ENCODE measurements at places on chromosomes 1 and 21.
A peak's percentile ranks its signal among the peaks of the same experiment; 100 is the strongest.

GRCh38 chr21:44394733-44395132 is 41.3 kb downstream of the TRPM2 start:
- no peak for DNase-seq

DNA sequence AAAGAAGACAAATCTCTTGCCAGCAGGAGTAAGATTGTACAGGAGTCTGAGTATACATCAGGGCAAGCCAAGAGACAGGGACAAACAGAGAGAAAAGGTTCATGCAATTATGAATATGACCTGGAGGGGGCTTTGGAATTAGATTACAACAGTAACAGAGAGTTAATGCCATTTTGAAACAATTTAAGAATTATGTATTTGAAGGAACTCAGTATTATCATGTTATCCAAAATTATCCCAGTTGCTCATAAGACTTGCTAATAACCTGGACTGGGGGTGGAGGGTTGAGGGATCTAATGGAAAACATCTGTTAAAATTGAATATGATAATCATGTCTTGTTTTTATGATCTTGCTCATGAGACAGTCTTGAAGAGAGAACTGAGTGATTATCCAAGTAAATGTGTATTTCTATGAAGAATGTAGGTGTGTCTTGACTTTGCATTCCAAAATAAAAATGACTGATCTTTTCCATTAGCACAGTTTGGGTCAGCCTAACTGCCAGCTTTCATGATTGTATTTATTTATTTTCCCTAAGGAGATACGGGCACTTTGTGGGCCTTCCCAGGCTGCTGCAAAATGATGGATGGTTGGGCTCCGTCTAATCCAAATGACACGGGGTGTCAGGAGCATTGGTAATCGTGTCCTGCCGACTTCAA is 117.7 kb downstream of the ERG start:
- no peak for DNase-seq

- peak; percentile 57 for DNase-seq
Measured at GRCh38 chr1:153352523-153352922, 3.9 kb upstream of the PGLYRP4 start.

DNA sequence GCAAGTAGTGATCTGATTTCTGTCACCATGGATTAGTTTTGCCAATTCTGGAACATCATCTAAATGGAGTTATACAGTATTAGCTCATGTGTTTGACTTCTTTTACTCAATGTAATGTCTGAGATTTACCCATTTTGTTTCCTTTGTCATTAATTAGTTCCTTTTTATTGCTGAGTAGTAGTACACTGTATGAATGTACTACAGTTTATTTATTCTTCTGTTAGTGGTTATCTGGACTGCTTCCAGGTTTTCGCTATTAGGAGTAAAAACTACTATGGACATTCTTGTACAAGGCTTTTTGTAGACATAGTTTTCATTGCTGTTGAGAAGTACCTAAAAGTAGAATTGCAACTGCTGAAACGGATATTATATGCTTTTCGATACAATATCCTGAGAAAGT is 14.1 kb downstream of the SUCO start:
- no peak for DNase-seq

DNA sequence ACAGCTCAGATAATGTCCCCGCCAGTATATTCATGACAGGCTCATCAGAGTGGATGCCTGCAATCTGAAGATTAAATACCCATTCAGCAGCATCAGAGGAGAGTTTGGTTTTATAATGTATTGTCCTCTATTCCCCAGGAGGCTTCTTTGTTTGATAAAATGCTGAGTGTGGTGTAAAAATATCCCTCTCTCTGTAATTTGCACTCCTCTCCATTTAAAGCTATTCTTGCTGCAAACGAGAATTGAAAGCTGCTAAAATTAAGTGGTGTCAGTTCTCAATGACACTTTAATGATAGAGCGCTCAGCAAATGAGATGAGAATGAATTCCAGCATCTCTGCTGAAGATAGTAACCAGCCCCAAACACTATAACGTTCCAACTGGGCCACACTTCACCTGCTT is 205.7 kb upstream of the RRP15 start:
- peak; percentile 14 for DNase-seq

GRCh38 chr1:74197657-74198552 is at the start of the genes FPGT and LRRIQ3:
Gene FPGT, plus strand, starts transcription at chr1:74198242. Its CDS starts 37 bp downstream, at chr1:74198279.
Gene LRRIQ3, minus strand, starts transcription at chr1:74198176. Its CDS starts 14,492 bp downstream, at chr1:74183684.
- DNase-seq = peak; percentile 91

- DNase-seq = no peak
Measured at GRCh38 chr1:32962248-32962896, 2.2 kb downstream of the RNF19B start.

DNA sequence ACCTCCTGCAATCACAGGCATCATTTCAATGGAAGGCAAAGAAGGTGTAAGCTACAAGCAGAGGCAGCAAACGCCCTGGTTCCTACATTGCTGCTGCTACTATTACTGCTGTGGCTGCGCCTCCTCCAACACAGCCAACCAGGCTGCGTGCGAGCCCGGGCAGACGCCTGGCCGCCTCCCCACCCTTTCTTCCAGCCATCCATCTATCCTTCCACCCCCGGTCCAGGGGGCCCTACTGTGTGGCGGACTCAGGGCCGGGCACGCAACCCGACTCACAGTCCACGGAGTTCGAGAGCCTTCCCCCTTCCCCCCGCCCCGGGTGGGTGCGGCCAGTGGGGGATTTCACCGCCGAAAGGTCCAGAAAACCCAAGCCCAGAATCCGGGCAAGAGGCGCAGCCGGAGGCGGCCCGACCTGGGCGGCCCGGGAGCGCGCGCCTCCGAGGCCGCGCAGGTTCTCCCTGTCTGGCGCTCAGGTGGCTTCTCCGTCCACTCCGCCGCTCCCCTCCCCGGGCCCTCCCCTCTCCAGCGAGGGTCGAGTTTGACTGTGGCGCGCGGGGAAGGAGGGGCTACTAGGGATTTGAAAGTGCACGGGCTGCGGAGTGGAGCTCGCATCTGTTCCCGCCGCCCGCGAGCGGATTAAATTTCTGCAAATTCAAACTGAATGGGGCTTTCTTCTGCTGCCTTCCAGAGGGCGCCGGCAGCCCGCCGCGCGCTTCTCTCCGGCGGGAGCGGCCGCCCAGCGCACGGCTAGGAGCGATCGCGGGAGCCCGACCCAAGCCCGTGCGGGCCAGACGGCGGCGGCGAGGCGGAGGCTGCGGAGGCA is at the start of gene HUNK:
TSS of gene HUNK (plus strand) at position 569 of the 823 bp plus-strand sequence. CDS start 655 bp downstream, outside the sequence.
- DNase-seq = peak; percentile 50

DNA sequence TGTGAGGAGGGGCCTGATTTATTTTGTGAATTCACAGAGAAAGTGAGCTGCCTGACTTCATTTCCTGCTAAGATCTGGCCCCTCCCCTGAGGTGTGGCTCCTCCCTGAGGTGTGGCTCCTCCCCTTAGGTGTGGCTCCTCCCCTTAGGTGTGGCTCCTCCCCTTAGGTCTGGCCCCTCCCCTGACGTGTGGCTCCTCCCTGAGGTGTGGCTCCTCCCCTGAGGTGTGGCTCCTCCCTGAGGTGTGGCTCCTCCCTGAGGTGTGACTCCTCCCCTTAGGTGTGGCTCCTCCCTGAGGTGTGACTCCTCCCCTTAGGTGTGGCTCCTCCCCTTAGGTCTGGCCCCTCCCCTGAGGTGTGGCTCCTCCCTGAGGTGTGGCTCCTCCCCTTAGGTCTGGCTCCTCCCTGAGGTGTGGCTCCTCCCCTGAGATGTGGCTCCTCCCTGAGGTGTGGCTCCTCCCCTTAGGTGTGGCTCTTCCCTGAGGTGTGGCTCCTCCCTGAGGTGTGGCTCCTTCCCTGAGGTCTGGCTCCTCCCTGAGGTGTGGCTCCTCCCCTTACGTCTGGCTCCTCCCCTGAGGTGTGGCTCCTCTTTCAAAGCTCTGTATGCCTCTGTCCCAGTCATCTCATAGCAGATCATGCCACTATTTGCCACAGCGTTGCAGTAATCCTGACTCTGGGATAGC is 26.9 kb upstream of the LRRC3 start:
- no peak for DNase-seq

DNA sequence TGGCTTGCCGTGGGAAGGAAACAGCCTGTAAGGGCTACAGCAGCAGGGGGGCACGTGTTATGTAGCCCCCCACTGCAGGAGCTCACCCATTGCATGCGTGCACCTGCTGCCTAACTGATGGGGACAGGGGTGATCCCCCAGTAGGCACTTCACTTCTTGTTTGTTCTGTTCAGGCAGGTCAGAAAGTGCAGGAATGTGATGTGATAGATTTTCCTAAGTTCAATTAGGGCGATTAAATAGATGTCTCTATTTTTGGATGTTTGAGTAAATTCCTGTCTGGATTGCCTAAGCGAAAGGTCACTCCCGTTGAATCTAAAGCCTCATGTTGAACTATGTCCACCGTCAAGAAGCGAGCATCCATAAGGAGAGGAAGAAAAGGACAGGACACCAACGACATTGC is 78.8 kb upstream of the LPGAT1 start:
- no peak for DNase-seq

DNA sequence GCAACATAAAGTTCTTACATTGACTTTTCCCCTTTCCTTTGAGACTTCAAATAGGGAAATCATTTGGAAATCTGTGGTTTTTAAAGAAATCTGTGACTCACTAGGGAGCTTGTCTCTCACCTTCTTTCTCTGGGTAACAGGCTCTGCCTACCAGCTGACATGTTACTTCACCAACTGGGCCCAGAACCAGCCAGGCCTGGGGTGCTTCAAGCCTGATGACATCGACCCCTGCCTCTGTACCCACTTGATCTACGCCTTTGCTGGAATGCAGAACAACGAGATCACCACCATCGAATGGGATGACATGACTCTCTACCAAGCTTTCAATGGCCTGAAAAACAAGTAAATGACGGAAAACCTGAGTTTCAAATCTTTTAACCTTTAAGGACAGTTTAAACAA is 9.2 kb upstream of the CHIA start:
- DNase-seq = no peak

GRCh38 chr21:17081193-17081592 is 431.6 kb upstream of the CXADR start:
- no peak for DNase-seq

DNA sequence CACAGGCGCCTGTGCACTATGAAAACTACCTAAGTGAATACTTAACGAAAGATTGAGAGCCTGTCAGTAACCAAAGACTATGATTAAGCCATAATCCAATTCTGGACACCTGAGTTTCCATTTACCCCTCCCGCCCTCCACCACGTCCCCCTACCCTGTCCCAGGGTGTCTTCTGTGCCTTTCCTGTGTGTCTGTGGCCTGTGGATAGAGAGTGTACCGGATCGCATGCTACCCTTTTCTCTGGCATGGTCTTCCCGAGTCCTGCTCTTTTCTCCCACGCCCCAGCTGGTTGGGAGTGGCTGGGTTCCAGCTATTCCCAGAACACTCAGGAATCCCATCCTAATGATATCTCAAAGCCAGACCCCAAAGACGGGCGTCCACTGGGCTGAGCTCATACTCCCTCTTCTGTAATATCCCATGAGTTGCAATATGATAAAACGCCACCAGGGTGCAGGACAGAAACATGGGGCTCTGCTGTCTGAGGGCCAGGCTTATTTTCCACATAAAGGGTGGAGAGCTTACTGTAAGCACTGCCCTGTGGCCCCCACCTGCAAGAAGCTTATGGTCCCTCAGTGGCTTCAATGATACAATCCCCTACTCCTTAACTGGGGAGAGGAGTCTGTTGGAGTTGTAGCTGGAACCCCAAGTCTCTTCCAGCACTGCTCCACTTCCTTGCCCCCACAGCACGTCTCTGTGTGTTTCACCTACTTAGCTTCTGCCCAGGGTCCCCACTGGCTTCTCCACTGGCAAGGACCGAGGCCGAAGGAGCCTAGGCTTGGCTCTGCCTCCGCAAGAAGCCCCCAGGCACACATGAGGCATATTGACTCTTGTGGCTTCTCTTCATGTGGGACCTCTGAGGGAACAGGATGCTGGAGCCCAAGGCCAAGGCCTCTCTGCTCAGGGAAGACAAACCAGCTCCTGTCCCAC is 17.6 kb upstream of the ALX3 start:
- peak; percentile 29 for DNase-seq

- no peak for DNase-seq
Measured at GRCh38 chr1:29584362-29584761, 348.0 kb downstream of the PTPRU start.

- peak; percentile 11 for DNase-seq
Measured at GRCh38 chr1:240092301-240093119, 827 bp downstream of the FMN2 start.

DNA sequence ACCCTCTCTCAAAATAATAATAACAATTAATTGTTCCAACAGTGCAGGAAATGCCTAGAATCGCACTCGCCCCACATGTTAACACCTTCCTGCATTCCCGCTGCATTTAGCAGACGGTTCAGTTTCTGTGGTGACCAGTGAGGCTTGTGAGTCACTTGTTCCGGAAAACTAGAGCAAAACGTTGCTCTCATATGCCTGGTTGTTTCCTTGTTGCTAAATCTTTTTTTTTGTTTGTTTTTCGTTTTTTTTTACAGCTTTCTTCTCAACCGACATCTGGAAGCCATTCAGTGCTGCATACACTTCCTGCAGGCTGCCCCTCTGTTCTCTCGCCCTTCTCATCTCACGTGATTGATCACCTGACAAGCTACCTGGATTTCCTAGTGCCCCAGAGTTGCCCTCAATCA is 56.9 kb upstream of the TMPRSS2 start:
- no peak for DNase-seq

DNA sequence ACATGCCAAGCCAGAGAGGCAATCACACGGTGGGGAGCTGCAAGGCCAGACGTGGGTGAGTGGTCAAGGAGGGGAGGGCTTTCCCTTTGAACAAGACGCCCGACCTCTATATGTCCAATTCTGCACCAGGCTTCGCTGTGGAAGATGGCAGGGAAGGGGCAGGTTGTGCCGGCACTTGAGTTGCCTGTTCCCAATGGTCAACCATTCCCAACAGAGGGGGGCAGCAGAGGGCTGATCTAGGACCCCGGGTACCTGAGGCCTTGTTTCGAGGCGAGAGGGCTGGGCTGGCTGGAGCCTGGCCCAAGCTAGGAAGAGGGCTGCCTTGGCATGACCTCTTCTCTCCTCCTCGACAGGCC is 64.9 kb downstream of the TMEM53 start:
- no peak for DNase-seq

GRCh38 chr1:152053375-152053774 is 16.6 kb upstream of the S100A11 start:
- no peak for DNase-seq

DNA sequence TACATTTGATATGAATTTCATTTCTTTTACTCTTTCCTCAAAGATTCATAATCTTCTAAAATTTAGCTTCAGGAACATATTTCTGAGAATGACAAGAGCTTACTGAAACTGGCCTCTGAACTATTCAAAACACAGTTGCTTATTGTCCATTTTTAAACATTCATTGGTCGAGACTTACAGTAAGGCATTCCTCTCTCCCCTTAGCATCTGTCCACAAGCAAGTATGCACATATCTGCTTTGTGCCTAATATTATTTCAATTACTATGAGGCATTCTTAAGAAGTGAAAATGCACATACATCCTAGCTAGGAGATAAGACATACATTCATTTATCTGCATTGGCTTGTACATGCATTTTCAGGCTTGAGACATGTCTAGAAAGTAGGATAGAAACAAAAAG is 488.7 kb downstream of the PTBP2 start:
- DNase-seq = no peak

- no peak for DNase-seq
Measured at GRCh38 chr1:207890136-207890738, 20.7 kb downstream of the CD34 start.

GRCh38 chr1:206923009-206923960 is 1.5 kb upstream of the FCMR start:
- DNase-seq = no peak

GRCh38 chr1:10724948-10725847 is 71.2 kb downstream of the CASZ1 start:
- no peak for DNase-seq

- DNase-seq = no peak
Measured at GRCh38 chr1:25110036-25110435, 122.3 kb downstream of the SYF2 start.

Measured in NCI-H1930 (cell line).